ENCODE measurements at places on chromosomes 11 and 22.

- no peak for DNase-seq
Observed at GRCh38 chr11:126034039-126034932, 28.4 kb downstream of the CDON start.

DNA sequence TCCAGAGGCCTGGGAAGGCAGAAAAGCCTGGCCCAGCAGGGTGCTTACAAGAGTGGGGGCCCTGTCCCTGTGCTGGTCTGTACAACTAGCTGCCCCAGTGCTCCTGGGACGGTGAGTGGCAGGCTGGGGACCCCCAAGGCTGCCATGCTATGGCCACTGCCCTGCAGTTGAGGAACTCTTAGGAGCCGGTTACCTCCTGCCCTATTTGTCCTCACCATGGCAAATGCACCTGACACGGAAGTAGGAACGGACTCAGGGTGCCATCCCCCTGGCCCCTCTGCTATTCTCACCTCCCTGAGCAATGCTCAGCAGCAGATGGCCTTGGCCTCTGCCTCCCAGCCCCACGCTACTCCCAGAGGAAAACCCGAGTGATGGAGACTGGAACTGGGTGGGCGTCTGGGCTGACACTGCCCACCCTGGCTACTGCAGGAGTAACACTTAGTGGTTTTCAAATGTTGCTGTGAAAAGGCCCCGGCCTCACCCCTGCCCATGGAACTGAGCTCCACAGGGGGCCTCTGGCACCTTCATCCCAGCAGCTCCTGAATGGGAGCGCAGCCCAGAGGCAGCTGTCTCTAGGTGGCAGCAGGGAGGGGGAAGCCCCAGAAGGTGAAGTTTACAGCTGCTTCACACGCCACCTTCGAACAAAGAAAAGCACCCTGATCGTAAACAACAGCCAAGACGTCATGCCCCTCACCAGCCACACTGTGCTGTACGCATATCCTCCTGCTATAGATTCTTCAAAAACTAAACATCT, 105.3 kb downstream of the CTTN start:
- DNase-seq = no peak

GRCh38 chr11:24155792-24156191, 341.1 kb upstream of the LUZP2 start:
- no peak for DNase-seq

GRCh38 chr11:95266751-95267374, 35.9 kb upstream of the SESN3 start:
- DNase-seq = no peak

DNA sequence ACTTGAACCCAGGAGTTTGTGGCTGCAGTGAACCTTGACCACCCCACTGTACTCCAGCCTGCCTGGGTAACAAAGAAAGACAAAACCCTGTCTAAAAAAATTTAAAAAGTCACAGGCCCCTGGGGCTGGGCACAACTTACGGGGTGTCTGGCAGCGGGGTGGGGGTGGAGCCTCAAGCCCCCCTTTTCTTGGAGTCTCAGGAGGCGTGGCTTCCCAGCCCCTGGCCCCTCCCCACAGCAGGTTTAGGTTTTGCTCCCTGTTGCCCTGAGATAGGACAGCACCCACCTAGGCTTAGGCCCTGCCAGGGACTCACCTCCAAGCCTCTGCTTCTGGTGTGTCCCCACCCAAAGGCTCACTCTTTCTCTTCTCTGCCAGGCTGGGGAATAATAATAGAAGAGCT, 22.4 kb downstream of the MGAT3 start:
- DNase-seq = no peak

GRCh38 chr11:133072858-133073582, 459.3 kb downstream of the OPCML start:
- no peak for DNase-seq

All from CD4-positive, alpha-beta T cell treated with Interleukin-1 beta for 1 hour (primary cell).